ENCODE measurements at places on chromosomes 2 and 18. TPM values are rescaled to one million over a fixed set of nuclear protein-coding genes. Genes with fewer than 3 reads are reported as not detected.

- no peak for DNase-seq
Measured at GRCh38 chr2:232434563-232435374, 21.2 kb upstream of the ALPI start.

GRCh38 chr18:8943900-8944870, 158.3 kb upstream of the NDUFV2 start:
- no peak for DNase-seq

DNA sequence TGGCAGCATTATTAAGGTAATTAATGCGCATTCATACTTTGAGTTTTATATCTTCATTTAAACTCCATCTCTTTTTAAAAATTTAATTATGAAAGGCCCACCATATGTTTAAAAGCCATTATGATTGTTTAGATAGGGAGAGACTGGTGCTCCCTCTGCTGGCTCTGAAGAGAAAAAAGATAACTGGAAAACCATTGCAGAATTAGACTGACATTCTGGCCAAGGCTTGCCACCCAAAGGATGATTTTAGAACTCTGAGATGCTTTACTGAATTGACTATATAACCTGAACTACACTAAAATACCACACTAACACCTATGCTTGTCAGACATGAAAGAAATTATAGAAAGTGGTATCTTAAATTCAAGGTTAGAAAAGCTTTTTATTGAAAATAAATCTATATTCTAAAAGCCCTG, 127.6 kb upstream of the SPOPL start:
- DNase-seq, result no peak

DNA sequence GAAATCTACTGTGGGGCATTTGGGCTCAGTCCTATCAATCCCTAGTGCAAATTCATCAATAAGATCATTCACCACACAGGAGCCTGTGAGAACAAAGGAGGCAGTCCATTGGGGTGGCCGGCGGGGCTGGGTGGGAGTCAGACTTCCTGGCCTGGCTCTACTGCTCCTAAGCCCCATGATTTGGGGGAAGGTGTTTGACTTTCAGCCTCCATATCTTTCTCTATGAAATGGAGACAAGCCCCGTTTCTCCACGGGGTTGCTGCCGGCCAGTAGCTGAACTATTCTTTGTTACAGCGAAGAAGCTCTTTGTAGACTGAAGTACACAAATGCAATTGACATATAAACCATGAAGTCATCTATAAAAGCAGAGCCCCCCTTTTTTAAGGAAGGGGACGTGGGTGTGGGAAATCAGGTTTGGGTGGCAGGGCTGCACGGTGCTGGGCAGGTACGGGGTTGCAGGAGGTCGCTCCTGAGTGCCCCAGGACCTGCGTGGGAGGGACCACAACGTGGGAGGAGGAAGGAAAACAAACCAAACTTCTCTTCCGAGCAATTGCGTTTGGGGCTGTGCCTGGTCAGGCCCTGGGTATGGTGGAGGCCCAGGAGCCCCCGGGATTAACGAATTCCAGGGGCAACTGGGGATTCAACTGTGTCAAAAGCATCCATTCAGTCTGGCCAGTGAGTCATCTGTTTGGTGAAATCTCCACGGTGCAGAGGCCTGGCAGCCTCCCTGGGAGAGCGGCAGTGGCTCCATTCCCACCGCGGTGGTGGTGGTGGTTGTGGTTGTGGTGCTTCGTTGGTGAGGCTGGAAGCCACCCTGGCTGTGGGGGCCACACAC, 18.2 kb downstream of the FBLN7 start:
- no peak for DNase-seq

- DNase-seq, result no peak
Measured at GRCh38 chr2:101754618-101755017, 57.1 kb downstream of the MAP4K4 start.

GRCh38 chr2:156294945-156295580, 37.5 kb downstream of the NR4A2 start:
- no peak for DNase-seq

DNA sequence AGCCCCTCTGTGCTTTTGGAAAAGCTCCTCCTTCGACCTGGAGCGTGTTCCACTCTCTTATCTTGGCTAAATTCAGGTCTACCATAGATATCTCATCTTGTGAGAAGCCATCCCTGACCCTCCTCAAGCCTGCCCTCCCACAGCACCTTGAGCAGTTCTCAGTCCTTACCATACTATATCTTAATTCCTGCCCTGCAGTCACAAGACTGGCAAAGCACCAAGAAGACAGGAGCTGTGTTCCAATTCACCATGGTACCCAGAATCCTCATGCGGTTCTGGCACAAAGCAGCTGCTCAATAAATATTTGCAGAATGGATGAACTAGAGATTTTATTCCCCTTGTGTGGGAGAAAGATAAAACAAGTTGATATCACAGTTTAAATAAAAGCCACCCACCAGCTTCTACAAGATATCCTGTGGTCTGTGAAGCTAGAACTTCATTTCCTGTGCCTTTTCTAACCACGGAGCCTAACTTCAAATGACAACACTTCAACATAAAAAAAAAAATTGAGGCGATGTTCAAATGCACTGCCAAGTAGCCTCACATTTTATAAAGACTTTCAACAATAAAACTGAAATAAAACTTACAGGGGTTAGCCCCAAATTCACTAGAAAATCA, 19.5 kb downstream of the MARCHF4 start:
- no peak for DNase-seq

- DNase-seq, result no peak
Measured at GRCh38 chr2:170313992-170314348, 136.0 kb downstream of the MYO3B start.

The MDH1B gene
- 1.2 TPM for total RNA-seq

The MAP3K19 gene
- total RNA-seq, result not detected

The GALNT13 gene
- 19.5 TPM for total RNA-seq

The CNDP1 gene
- total RNA-seq, result 0.16 TPM
